ENCODE measurements at places on chromosomes 1 and 21. TPM values are rescaled to one million over a fixed set of nuclear protein-coding genes. Genes with fewer than 3 reads are reported as not detected.

DNA sequence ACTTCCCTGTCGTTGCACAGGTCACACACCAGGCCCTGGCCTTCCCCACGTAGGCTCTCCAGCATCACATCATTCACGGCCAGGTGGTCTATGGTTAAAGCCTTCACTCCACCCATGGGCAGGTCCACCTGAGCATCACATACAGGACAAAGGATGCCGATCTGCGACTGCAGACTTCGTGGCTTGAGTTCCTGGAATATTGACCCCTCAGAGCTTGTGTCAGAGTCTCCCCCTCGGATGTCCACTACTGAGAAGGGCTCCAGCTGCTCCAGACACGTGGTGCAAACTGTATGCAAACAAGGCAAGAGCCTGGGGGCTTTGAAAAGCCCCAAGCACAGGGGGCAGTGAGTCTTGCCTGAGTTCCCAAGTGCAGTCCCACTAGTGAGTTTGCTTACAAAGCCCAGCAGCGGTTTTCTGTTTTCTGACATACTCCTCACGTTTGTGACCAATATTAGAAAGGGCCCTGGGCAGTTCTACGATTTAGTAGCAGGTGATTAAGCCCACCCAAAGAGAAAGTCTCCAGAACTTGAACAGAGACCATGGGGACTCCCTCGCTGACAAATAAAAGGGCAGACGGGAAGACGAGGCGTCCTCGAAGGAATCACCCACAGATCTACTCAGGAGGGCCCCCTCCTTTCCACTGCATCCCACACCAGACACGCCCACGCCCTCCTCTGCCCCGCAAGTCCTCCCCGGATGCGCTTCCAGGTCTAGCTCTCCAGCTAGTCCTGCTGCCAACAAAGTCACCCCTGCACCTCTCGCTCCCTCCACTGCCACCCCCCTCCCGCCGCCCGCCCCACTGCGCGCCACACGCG, 568 bp downstream of the TRIM45 start:
- H3K4me3 ChIP-seq, result peak overlapping the region; percentile 61
- no peak for DNase-seq
- H3K27ac ChIP-seq, result peak overlapping the region; percentile 71
- no peaks in the 10 kb centered on the region for H3K27me3 ChIP-seq
- peaks cover 5% of the 10 kb centered on the region for H3K36me3 ChIP-seq

- DNase-seq, result no peak
- peak overlapping the region; percentile 92 for H3K4me3 ChIP-seq
- H3K4me1 ChIP-seq, result peaks cover 24% of the 10 kb centered on the region
- H3K27ac ChIP-seq, result peak overlapping the region; percentile 98
- H3K27me3 ChIP-seq, result peaks cover 23% of the 10 kb centered on the region
Observed at GRCh38 chr1:243851257-243851756, 1.3 kb upstream of the AKT3 start.

DNA sequence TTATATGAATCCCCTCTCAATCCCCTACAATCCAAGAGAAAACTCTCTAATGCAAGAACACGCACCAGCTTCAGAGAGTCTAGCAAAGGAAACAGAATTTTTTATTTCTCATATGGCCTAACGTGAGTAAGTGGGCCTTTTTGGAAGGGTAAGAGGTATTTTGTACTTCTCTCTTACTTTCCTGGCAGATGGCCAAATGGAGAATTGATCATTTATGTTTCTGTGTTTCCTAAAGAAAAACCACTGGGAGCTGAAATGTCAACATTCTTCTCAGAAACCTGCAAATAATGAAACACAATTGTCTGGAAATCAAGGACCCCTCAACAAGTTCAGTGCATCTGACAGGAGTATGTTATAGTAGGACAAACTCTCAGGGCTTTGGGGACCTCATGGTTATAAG, 176.4 kb upstream of the C8B start:
- no peak overlapping the region for H3K4me3 ChIP-seq
- H3K4me1 ChIP-seq, result no peaks in the 10 kb centered on the region
- no peaks in the 10 kb centered on the region for H3K36me3 ChIP-seq
- no peak for DNase-seq
- no peak overlapping the region for H3K27ac ChIP-seq

GRCh38 chr1:235265900-235266299, 62.1 kb downstream of the ARID4B start:
- no peak overlapping the region for H3K4me3 ChIP-seq
- H3K36me3 ChIP-seq, result no peaks in the 10 kb centered on the region

GRCh38 chr1:18077657-18078215, 29.9 kb upstream of the IGSF21 start:
- H3K27ac ChIP-seq, result no peak overlapping the region
- no peak for DNase-seq

DNA sequence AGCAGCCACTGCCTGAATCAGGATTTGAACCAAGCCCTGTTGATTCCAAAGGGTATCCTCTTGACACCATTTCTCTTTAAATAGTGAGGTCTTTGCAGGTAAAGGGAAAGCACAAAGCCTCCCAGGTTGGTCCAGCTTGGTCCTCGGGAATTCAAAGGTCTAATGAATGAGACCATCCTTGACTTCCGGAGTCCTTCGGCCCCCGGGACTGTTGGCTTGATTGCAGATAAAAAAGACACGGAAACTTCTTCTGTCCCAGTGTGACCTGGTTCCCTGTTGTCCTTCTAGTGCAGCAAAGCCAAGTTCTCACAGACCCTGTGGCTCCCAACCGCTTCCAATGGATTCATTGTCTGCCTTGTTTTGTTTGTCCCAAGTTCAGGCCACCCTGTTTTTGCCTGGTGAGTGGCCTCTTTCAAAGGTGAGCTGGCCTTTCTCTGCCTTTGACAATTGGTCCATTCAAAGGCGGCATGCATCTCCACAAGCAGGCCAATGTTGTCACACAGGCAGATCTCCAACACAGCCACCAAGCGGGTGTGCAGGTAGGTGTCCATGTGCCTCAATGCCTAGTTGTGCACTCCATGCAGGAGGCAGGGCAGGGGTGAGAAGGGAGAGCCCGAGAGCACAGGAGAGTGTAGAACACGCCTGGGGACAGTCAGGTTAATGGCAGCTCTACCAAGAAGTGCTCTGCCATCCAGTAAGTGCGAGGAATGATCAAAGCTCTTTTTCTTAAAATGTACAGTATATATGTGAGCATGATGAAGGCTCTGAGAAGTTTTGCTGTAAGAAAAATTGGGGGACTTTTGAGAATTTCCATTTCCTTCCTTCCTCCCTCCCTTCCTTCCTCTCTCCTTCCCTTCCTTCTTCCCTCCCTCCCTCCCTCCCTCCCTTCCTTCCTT, 82.1 kb upstream of the ZBTB40 start:
- no peak for DNase-seq
- H3K4me1 ChIP-seq, result no peaks in the 10 kb centered on the region
- H3K36me3 ChIP-seq, result no peaks in the 10 kb centered on the region
- H3K4me3 ChIP-seq, result no peak overlapping the region
- H3K27me3 ChIP-seq, result peaks cover 15% of the 10 kb centered on the region

The KCNK1 gene
- total RNA-seq, result 18.7 TPM

The LRRN2 gene
- total RNA-seq, result 0.21 TPM

The NEGR1 gene
- 4.0 TPM for total RNA-seq

The KLHDC9 gene
- total RNA-seq, result 4.0 TPM

Measured in suprapubic skin (tissue), 4 donors.